ENCODE measurements at places on chromosomes 16 and 17.

- no peak for DNase-seq
Observed at GRCh38 chr17:41429667-41430066, 5.3 kb upstream of the KRT37 start.

DNA sequence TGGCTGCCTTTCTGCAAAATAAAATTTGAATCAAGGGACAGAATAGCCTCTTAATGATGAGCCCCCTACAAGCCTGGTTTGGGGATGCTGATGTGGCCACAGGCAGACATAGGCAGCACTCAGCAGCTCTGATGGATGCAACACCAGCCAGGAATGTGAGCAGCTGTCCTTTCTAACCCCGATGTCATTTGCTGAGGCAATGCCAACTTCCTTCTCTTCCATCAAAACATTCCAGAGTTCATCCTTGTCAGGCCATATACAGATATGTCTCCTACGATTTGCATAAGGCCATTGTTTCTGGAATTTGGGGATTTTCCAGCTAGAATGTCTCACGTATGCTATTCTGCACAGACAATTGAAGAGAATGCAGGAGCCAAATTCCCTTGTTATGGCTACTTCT, 52.1 kb upstream of the MYOCD start:
- no peak for DNase-seq

DNA sequence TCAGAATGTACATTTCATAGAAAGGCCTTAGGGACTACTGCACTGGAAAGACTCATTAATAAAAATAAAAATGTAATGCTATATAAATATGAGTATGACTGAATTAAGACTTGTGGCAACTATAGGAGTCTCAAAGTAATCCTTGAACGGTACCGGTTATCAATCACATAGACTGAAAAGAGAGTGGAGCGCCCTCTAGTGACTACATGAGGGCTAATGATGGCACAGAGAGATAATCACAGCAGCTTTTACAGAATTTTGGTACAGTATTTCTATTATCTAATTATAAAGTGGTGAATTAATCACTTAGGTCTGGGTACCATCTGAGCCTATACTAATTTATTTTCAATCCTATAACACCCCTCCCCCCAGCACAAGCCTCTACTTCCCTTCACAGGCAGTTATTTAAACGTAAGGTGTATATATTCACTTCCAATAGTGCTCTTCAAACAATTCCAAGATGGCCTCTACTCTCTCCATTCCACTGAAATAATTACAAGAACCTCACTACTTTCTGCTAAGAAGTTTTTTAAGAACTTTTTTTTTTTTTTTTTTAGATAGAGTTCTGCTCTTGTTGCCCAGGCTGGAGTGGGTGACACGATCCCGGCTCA, 40.7 kb upstream of the ANKFY1 start:
- peak; percentile 11 for DNase-seq

GRCh38 chr16:26569793-26570192, 496.9 kb upstream of the C16orf82 start:
- no peak for DNase-seq

DNA sequence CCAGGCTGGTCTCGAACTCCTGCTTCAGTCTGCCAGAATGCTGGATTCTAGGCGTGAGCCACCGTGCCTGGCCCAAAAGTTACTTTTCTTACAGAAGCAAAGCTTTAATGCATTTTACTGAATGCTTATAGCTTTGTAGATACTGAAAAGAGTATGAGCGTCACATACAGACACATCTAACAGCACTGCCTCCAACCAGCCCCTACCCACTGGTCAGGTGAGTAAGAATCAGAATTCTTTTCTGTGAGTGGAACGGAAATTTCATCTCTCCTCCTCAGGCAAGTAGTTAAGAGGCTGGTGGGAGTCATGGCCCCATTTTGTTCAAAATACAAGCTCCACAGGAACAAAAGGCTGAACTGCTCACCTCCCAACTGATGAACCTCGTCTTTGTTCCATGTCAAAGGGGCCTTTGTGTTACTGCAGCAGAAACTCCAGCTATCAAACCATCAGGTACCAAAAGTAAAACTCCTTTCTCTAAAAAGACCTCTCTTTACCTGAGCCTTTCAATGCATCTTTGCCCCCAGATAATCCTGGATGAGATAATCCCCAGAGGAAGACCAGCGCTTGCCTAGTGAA, 92.4 kb upstream of the RPH3AL start:
- no peak for DNase-seq

DNA sequence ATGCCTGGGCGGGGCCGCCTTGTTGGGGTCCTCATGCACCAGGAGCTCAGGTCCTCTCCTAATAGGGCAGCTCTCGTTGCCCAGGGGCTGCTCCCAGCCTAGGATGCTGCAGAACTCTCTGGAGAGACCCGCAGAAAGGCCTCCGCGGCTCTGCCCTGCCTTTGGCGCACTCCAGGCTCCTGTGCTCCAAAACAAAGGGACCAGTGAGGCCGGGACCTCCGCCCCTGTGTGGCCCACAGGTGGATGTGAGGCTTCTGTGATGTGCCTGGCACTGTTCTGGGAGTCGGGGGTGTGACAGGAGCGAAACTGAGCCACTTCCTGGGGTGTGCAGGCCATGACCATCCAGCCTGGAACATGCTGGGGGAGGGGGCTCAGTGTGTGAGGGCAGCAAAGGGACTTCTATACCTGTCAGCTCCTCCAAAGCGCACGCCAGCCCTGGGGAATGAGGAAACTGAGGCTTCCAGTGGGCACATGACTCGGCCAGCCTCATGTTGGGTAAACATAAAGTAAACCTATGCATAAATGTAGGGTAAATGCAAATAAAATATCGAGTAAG, 153.2 kb downstream of the IRF8 start:
- no peak for DNase-seq

DNA sequence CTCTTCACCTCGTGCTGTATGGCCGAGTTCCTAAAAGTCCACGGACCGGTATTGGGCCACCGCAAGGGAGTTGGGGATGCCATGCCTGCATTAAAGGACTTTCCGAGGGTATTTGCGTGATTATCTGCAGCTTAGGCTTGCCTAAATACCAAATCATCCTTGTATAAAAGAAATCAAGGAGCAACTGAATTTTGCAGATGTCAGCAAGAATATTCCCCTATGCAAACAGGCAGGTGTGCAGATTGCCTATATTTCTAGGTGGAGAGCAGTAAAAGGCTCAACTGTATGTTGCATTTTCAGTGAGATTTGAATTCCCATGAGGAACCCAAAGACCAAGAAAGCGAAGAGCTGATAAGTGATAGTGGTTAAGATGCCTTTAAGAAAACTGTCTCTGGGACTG, 452.3 kb downstream of the CDH11 start:
- DNase-seq, result no peak

DNA sequence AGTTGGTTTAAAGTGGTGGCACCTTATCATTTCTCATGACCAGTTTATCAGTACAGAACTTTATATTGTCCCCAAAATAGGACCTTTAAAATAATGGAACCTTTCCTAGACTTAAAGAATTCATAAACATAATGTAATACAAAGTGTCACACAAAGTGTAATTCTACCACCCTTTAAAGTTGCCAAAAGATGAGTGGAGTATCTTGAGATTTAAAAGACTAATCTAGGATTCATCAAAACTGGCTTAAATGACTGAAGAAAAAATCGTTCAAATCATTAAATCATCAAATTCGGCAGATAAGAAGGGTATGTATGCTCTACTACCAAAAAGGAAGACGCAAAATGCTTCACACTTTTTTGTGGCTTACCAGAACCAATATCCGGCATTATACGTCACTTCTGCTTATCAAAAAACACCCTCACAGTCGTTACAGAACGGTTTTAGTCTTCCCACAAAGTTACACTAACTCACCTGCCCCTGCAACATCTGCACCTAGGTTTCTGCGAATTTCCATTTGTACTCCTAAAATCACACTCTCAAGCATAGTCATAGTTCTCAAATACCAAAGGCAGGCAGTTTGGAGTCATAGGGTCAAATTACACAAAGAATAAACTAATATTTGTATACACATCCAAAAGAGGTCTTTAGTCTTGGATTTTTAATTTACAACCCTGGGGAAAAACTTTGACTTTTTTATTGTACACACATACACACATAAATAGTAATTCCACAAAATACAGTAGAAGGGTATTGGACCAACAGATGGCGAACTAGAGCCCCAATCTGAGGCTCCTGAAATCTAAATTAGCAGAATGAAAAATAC, 1.4 kb upstream of the KANSL1 start:
- no peak for DNase-seq

GRCh38 chr17:74604200-74604599, 12.1 kb upstream of the CD300LD start:
- no peak for DNase-seq

GRCh38 chr17:38687286-38687685, 12.5 kb upstream of the EPOP start:
- no peak for DNase-seq

DNA sequence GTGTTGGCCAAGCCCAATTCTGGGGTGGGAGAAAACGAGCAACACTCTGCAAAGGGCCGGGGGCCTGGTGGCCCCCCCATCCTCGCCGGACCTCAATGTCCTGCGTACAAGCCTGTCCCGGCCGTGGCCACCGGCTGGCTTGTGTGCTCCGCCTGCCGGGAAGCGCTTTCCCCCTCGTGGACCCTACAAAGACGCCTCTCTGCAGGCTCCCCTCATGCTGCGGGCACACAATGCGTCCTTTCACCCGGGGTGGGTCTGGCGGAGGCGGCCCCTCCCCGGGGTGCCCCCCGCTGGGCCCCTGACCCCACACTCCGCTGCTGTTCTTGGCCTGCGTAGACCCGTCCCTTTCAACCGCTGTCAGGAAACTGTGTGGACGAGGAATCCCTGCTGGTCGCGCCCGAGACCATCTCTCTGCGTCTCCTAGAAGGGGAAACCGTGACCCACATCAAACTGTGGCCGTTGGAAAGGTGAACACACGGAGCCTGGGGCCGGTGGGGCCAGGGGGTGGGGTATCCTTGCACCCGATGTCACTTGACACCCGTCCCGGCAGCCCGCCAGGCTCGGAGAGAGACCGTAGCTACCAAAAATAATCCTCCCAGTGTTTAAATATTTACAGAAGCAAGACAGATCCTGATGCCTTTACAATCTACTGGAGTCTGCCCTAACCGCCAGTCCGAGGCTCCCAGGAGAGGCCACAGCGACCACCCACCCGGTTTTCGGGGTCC, 43.6 kb downstream of the TBC1D16 start:
- no peak for DNase-seq

GRCh38 chr16:89931305-89931896, 8.3 kb downstream of the TUBB3 start:
- DNase-seq, result no peak

- DNase-seq, result no peak
Observed at GRCh38 chr17:76336756-76337412, 16.8 kb downstream of the PRPSAP1 start.

DNA sequence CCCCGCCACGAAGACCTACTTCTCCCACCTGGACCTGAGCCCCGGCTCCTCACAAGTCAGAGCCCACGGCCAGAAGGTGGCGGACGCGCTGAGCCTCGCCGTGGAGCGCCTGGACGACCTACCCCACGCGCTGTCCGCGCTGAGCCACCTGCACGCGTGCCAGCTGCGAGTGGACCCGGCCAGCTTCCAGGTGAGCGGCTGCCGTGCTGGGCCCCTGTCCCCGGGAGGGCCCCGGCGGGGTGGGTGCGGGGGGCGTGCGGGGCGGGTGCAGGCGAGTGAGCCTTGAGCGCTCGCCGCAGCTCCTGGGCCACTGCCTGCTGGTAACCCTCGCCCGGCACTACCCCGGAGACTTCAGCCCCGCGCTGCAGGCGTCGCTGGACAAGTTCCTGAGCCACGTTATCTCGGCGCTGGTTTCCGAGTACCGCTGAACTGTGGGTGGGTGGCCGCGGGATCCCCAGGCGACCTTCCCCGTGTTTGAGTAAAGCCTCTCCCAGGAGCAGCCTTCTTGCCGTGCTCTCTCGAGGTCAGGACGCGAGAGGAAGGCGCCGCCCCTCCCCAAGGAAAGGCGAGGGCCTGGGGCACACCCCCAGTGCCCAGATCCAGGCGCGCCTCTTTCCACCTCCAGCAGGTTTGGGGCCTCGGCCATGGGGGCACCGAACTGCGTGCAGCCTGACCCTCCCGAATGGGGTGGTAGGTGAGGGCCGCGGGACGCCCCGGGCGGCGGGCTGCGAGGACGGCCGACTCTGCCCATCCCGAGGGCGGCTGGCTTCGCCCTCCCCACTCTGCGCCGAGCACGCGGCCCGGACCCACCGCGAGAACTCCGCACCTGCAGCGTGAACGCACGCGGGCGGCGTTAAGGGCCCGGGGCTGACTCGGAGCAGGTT, 664 bp downstream of the HBQ1 start:
- peak; percentile 67 for DNase-seq

GRCh38 chr16:49457196-49457595, 83.6 kb downstream of the C16orf78 start:
- no peak for DNase-seq

DNA sequence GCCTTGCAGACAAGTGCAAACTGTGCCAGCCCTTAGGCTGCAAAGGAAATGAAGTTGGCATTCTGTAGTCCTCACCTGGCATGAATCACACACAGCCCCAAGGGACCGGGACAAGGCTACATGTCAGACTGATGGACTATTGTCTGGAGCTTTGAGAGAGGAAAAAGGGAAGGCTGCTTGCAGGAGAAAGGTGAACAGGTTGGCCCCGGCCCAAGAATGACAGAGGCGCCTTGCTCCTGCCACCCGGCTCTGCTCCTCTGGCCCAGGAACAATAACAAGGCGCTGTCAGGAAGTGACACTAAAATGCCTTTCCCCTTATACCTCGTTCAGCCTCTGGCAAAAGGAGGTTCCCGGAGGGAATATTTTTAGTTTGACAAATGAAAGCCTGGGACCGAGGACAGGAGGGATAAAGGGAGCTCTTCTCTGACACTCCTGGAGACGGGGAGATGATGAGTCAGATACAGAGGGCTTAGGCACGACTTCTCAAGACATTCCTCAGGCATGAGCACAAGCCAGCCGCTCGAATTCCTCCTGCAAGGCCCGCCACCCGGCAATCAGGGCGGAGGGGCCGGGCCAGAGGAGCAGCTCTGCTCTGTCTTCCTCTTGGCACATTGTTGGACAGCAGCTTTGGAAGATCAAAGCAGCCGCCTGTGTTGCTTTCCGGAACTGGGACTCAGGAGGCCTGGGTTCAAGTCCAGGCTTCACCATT, 105.8 kb downstream of the NOG start:
- DNase-seq, result no peak

- DNase-seq, result no peak
Observed at GRCh38 chr17:76179496-76180467, 38.7 kb upstream of the FOXJ1 start.

- no peak for DNase-seq
Observed at GRCh38 chr17:77432742-77433141, 292.0 kb downstream of the SEC14L1 start.

DNA sequence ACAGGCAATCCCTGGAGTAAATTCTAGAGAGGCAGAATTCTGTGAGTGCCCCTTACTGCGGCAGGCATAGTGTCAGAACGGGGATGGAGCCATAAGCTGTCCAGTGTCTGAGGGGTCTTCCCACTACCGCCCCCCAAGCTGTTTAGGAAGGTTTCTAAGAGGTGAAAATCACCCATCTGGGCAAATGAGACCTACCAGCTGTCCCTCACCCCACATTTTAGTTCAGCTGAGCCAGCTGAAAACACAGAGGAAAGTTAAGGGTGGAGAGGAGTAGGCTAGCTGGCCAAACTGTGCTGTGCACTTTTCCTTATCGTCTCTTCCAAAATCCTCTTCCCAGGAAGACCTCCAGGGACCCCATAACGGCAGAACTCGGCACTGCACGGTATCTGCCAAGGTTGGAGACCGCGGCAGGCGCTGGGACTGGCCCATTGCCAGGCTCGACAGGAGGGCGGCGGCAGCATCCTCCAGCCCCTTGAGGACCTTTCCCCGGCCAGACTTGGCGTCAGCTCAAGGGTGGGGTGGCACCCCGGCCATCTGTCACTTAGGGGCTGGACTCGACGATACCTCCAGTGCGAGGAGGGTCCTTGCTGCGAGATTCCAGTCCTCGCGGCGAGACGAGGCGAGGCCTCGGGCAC, 955 bp downstream of the ACLY start:
- peak; percentile 9 for DNase-seq
